ENCODE measurements at places on chromosomes 1 and 21.

DNA sequence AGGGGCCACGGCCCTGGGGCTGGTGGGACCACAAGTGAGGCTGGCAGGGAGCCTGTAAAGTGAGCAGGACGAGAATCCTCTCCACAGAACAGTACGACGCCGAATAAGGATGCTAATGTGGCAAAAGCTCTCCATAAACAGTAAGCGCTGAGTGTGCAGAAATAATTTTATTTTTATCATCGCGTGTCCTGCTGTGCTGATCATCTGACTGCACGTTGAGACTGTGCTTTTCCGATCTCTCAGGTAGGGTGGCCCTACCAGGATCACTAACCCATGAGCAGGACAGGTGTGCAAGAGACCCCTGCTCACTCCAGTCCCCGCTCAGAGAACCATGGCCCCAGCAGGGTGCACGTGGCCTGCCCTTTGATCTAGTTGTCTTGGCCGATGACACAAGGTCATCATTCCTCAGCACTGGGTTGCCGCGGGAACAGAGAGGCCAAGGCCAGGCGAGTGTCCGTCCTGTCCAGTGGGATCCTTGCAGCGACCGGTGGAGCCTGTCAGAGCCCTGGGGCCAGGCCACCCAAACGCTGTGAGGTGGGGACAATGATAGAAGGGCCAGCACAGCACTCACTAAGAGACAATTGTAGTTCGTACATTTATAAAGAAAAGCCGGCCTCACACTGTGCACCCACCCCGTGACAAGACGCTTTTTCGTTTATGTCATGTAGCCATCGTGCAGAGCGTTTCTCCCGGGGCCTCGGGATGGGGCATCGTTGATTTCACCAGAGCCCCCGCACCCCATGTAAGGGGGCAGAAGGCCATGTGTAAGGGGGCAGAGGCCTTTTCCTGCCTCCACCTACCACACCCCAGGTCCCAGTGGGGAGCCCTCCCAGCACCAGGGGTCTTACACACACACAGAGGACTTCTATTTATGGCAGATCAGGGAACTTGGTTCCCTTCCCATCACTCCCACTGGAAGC lies 52.7 kb upstream of the ADARB1 start:
- no peak for DNase-seq

- DNase-seq = no peak
Observed at GRCh38 chr1:86712088-86712860, 7.9 kb downstream of the SH3GLB1 start.

GRCh38 chr1:211619033-211619996 lies 40.4 kb upstream of the SLC30A1 start:
- no peak for DNase-seq

DNA sequence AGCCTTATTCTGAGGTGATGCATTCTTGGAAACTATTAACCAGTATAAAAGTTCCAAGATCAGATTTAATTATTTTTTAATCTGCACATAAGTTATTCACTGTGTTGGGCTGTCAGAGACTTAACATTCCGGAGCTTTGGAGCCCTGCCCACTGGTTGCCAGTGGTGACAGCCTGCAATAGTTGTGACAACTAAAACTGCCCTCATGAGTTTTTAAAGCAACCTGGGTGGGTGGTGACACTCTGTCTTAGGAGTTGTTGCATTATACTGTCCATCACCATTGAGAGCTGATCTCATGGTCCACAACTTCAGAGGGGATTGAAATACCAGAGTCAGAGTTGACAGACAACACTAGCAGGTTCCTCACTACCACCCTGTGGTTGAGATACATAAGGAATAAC lies 653.9 kb upstream of the USP24 start:
- no peak for DNase-seq

DNA sequence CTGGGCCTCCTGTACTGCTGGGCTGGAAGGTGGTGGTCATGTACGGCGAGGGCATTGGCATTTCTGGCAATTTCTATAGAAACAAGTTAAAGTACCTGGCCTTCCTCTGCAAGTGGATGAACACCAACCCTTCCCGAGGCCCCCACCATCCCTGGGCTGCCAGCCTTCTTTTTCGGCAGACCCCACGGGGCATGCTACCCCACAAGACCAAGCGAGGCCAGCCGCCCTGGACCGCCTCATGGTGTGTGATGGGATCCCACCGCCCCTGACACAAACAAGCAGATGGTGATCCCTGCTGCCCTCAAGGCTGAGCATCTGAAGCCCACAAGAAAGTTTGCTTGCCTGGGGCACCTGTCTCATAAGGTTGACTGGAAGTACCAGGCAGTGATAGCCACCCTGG lies 76.0 kb downstream of the NFASC start:
- no peak for DNase-seq

- no peak for DNase-seq
Observed at GRCh38 chr1:104878203-104878909, 1128.7 kb downstream of the AMY1C start.

DNA sequence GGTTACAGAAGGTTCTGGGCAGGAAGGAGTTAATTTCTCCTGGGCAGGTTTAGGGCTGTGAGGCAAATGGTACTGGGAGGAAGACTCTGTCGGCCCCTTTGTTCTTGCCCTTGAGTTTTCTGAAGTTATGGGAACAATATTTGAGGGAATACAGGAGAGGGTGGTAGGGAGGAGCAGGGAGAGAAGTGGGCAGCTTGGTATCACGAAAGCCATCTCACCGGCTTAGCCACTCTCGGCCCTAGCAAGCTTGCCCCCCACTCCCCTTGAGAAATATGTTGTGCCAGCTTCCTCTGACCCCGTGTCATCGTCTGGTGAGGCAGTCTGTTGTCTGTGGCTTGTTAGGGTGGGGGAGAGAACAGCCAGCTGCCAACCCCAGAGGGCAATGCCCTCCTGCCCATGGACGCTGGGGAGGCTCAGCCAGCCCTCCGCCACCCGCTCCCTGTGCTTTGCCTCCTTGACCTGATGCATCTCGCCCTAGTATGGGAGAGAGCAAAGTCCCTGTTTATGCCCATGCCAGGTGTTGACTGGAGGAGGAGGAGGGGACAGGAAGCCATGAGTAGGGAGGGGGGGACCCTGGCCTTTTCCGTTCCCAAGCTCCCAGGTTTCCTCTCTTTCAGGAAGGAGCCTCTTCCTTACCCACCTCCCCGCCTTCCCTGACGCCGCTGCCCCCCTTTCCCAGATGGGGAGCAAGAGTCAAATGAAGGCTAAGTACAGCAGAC lies 1.2 kb downstream of the EFNA1 start:
- DNase-seq = no peak

- DNase-seq = no peak
Observed at GRCh38 chr1:171841931-171842761, 848 bp downstream of the DNM3 start.

DNA sequence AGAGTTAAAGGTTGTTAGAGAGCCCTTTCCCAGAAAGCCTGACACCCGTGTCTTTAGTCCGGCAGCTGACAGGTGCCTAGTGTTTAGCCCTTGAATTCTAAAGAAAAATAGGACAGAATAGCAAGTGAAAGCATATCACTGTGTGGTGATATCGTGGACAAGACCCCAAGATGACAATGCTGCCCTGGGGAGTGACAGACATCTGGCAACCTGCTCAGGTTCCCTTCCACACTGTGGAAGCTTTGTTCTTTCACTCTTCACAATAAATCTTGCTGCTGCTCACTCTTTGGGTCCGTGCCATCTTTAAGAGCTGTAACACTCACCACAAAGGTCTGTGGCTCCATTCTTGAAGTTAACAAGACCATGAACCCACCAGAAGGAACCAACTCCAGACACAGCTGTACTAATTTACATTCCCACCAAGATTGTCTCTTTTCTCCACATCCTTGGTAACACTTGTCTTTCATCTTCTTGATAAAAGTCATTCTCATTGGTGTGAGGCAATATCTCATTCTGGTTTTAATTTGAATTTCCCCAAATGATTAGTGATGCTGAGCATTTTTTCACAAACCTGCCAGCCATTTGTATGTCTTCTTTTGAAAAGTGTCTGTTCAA lies 107.6 kb upstream of the SGIP1 start:
- DNase-seq = no peak

DNA sequence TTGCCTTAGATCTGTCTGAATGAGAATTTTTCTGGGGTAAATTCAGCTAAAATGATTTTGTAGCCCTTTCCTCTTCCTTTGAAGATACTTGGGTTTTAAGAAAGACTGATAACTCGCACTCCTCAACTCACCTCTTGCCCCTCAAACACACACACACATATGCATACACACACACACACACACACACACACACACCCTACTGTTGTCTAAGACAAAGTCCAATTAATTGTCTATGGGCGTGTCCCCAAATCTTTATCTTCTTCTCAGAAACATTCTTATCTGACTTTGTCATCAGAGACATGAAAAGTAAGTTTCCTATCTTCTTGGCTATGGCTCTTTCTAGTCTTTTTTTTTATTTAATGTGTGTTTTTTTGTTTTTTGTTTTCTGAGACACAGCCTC lies 36.1 kb upstream of the SMYD2 start:
- DNase-seq = no peak

DNA sequence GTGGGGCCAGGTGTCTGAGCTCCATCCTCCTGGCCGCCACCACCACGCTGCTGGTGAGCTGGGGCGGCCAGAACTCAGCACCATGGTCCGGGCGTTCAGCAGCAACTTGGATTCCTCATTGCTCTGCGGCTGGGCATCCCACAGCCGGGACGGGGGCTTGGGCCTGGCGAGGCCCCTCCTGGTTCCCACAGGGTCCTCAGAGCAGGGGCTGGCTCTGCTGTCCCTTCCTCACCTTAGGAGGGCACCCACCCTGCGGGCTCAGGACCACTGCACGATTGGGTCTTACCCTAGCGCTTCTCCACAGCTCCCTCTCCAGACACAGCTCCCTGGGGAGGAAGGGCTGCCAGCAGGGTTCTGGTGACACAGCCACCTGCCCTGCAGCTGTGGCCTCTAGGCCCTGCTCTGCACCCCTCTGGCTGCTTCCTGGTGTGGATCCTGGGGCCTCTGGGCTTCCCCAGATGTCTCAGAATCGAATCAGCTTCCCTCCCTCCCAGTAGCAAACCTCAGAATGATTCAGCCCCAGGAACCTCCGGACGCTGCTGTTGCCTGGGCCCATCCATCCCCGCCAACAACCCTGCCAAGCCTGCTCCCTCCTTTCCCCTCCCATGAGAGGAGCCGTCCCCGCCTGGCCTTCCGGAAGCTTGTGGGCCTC lies 25.0 kb downstream of the CRYAA start:
- DNase-seq = no peak

DNA sequence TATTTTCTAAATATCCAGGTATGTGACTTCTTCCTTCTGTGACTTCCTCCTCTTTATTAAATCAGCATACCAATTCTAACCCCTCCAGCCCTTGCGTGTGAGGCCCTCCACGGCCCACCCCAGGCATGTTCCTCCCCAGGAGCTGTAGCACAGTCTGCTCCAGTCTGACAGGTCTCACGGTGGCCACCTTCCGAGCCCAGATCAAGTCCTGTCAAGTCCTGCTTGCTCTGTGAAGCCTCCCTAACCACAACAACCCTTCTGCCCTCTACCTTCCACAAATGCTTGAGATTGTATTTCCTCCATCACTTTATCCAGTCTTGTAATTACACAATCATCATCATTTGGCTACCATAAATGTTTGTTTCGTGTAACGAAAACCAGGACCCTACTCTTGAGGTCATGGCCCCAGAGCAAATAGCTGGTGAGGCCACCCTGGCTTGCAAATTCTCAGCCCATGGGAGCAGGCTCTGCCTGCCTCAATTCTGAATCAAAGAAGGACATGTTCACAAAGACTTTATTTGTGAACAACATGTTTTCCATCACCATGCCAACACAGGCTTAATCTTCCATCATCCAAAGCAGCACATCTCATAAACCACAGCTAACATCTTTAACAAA lies 33.0 kb upstream of the S100A7 start:
- no peak for DNase-seq

DNA sequence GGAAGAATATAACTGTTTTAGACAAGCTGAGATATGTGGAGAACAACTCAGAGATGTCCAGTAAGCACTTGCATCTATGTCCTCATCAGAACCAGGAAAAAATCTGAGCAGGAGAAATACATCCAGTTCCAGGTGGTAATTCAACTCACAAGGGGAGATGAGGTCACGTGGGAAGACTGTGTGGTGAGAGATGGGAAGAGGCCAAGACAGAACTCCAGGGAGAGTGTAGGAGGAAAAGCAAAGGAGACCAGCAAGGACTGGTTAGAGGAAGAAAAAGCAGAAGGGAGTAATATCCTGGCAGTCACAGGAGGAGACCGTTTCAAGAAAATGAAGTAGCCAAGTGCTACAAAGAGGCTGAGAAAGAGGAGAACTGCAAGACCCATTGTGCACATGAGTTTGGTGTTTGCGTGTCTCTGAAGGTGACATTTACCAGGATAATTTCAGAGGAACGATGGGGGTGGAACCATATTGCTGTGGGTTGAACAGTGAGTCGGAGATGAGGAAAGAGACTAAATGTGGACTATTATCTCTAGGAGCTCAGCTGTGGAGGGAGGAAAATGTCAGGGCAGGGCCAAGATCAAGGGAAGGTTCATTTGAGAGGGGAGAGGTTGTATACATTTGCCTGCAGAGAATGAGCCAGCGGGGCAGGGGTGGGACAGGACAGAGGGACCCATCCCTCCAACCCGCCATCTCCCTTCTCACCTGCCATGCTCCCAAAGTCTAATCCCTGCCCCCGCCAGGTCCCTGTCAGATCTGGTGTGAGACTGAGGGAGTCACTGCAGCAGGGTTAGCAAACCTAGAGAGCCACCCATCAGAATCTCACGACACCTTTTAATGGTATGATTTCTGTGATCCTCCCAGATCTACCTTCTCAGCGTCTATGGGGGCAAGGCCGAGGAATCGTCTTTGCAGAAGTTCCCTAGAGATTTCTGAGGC lies 24.9 kb downstream of the SUSD4 start:
- DNase-seq = no peak

DNA sequence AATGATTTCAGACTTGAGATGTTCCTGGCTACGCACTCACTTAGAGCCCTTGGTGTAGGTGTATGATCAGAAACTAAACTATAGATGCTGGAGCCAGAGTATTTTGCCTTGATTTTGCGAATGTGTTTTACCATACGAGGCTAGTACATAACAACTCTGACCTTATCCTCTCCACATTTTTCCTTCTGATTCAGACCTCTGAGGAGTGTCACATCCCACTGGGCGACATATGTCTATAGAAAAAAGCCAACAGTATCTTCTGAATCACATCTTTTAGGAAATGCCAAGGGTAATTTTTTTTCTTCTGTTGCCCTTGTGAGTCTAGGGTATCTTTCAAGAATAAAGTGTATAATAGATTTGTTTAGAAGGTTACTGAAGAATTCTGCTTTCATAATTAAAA lies 49.6 kb downstream of the AK4 start:
- DNase-seq = no peak

GRCh38 chr1:155899683-155900082 lies 11.5 kb downstream of the RIT1 start:
- DNase-seq = no peak

Data from stimulated activated CD4-positive, alpha-beta T cell treated with anti-CD3 and anti-CD28 coated beads, Interleukin-15, amount 100 ng/mL, for 1 hour (primary cell).